ENCODE measurements at places on chromosomes 2 and 18.

- H3K27me3 ChIP-seq = no peaks in the 10 kb centered on the region
- no peaks in the 10 kb centered on the region for H3K4me1 ChIP-seq
Measured at GRCh38 chr2:237128026-237128703, 42.5 kb downstream of the COPS8 start.

DNA sequence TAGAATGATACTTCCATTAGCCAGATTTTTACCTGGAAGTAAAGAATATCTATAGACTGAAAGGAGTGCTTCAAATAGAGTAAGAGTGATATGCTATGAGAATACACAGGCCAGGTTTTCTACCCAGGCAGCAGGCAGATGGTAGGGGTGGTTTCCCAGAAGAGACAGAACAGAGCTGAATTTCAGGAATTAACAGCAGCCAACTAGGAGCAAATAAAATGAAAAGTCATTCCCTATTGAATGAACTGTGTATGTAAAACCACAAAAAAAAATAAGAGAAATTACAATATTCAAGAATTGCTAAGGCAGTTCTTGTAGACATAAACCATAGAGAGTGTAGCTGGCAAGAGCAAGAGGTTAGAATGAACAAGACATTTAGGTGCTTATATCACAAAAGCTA lies 336.8 kb downstream of the KCNJ3 start:
- no peaks in the 10 kb centered on the region for H3K36me3 ChIP-seq
- DNase-seq = no peak
- H3K4me3 ChIP-seq = no peak overlapping the region
- H3K4me1 ChIP-seq = no peaks in the 10 kb centered on the region
- H3K27me3 ChIP-seq = no peaks in the 10 kb centered on the region
- H3K27ac ChIP-seq = no peak overlapping the region

- no peak for DNase-seq
- peaks cover 92% of the 10 kb centered on the region for H3K36me3 ChIP-seq
- peak overlapping the region; percentile 14 for H3K27ac ChIP-seq
Measured at GRCh38 chr2:99420751-99421299, 69.0 kb downstream of the REV1 start.

DNA sequence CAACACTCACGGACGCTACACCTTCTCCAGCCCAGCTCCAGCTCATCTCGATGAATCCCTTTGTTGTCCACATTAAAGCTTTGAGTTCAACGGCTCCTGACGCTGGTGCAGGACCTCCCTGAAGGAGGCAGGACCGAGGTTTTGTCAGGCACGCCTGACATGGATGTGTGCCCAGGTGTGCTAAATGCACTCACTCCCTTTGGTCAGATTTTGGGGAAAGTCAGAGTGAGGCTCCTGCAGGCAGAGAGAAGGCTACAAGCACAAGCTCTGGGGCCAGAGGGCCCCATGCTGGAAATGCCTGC lies 78.6 kb downstream of the NDUFA10 start:
- H3K27ac ChIP-seq = no peak overlapping the region
- no peak overlapping the region for H3K4me3 ChIP-seq
- DNase-seq = no peak
- H3K4me1 ChIP-seq = peaks cover 6% of the 10 kb centered on the region
- peaks cover 6% of the 10 kb centered on the region for H3K36me3 ChIP-seq

- H3K27ac ChIP-seq = no peak overlapping the region
- H3K4me3 ChIP-seq = no peak overlapping the region
- no peak for DNase-seq
- no peaks in the 10 kb centered on the region for H3K27me3 ChIP-seq
Measured at GRCh38 chr18:55543130-55543704, 44.8 kb downstream of the TCF4 start.

GRCh38 chr2:449246-450067 lies 161.6 kb upstream of the ALKAL2 start:
- no peak for DNase-seq
- no peaks in the 10 kb centered on the region for H3K36me3 ChIP-seq
- no peak overlapping the region for H3K4me3 ChIP-seq
- H3K27ac ChIP-seq = no peak overlapping the region
- peaks cover 17% of the 10 kb centered on the region for H3K4me1 ChIP-seq

GRCh38 chr2:222693837-222694236 lies 22.4 kb downstream of the MOGAT1 start:
- no peaks in the 10 kb centered on the region for H3K36me3 ChIP-seq
- H3K27ac ChIP-seq = no peak overlapping the region
- DNase-seq = no peak
- peaks cover 4% of the 10 kb centered on the region for H3K4me1 ChIP-seq
- H3K4me3 ChIP-seq = no peak overlapping the region

GRCh38 chr2:23346029-23346428 lies 39.0 kb upstream of the KLHL29 start:
- H3K27me3 ChIP-seq = peaks cover 15% of the 10 kb centered on the region
- no peak overlapping the region for H3K27ac ChIP-seq
- DNase-seq = no peak
- H3K4me3 ChIP-seq = no peak overlapping the region

GRCh38 chr2:8392098-8392866 lies 289.6 kb upstream of the ID2 start:
- no peak overlapping the region for H3K27ac ChIP-seq
- H3K4me1 ChIP-seq = peaks cover 2% of the 10 kb centered on the region
- no peaks in the 10 kb centered on the region for H3K36me3 ChIP-seq
- no peak for DNase-seq
- H3K27me3 ChIP-seq = no peaks in the 10 kb centered on the region

DNA sequence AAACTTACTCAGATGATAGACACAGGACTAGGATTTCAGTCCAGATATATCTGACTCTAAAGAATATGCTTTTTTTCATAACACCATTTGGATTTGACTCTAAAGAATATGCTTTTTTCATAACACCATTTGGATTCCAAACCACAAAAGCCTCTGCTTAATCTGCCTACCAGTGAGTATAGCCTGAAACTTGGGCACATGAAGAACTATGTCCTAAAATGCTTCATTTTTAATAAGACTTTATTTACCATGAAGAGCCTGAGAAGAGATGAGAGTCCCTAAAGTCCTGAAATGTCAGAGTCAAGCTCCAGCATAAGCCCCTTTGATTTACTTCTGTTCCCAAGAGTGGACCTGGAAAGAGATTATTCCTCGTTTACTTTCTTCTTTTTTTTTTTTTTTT lies 54.5 kb upstream of the STPG4 start:
- H3K4me3 ChIP-seq = no peak overlapping the region
- no peak for DNase-seq
- H3K36me3 ChIP-seq = no peaks in the 10 kb centered on the region
- H3K27me3 ChIP-seq = peaks cover 4% of the 10 kb centered on the region

- H3K4me1 ChIP-seq = no peaks in the 10 kb centered on the region
- DNase-seq = no peak
- H3K27ac ChIP-seq = no peak overlapping the region
- H3K36me3 ChIP-seq = no peaks in the 10 kb centered on the region
Measured at GRCh38 chr18:43671431-43671830, 394.1 kb upstream of the SYT4 start.

DNA sequence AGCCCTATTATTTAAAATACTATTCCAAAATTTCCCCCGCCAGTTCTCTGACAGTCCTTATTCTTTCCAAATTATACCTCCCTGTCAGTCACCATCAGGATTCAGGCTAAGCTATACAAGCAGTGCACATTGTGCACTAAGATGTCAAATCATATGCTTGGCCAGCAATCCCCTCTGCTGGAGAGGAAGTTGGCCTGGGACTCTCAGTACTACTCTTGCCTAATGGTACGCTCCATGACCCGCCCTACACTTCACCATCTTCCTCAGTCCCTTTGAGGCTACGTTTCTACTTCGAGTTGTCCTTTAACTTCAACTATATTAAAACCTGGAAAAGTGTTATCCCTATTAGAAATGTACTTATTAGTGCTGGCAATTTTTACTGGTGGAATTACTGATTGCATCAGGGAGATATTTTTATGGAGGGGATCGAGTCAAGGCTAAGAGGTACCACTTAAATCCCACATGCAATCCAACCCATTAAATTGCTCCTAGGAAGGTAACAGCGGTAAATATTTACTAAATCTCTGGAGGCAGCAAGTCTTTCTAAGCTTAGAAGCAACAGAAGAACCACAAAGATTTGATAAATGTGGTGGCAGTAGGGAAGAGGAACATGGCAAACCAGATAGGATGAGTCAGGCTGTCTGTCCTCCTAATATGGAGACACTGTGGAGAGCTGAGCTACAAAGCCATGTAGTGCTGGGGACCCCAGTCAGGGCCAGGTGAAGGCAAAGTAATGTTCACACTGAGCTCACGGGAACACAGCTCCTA lies 2.7 kb downstream of the USP40 start:
- H3K4me1 ChIP-seq = peaks cover 13% of the 10 kb centered on the region
- H3K27ac ChIP-seq = no peak overlapping the region
- H3K36me3 ChIP-seq = peaks cover 13% of the 10 kb centered on the region
- no peaks in the 10 kb centered on the region for H3K27me3 ChIP-seq

GRCh38 chr18:56490942-56491341 lies 147.4 kb downstream of the TXNL1 start:
- H3K4me1 ChIP-seq = no peaks in the 10 kb centered on the region
- H3K36me3 ChIP-seq = no peaks in the 10 kb centered on the region
- no peak overlapping the region for H3K4me3 ChIP-seq
- DNase-seq = no peak

DNA sequence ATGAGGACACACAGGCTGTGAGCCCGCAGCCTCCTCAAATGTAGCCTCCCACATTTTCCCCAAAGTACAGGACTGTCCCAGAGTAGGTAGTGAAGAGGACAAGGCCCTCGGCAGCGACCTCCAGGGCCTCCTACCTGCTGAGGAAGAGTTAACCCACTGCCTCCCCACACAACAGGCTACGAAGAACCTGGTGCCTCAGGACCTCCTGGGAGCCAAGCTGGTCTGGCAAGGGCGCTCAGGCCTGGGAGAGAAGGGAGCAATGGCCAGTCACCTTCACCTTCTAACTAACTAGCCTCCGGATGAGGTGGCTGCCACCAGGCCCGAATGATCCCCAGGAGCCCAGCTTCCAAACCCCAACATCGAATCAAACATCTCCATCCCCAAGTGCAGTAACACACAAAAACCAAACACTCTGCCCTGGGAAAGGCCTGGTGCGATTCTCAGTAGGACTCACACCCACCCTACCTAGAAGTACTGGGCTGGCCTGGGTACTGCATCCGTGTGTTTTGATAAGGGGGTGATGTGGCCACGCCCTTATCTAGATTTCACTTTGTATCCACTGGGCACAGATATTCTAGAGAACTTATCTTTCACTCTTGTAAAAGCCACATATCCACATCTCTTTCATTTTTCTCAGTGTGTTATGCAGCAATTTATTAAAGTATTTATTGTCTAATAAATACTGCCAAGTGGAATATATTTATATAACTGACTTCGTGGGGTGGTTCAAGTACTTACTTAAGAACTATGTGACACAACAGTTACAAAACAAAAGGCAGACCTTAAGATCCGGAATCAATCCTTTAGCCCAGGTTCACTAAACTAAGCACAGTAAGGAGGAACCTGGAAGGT lies 9.7 kb downstream of the ERFE start:
- H3K4me3 ChIP-seq = no peak overlapping the region
- no peak for DNase-seq
- peaks cover 53% of the 10 kb centered on the region for H3K36me3 ChIP-seq
- H3K27me3 ChIP-seq = peaks cover 7% of the 10 kb centered on the region

GRCh38 chr2:81835321-81836000 lies 1530.9 kb upstream of the LRRTM1 start:
- no peaks in the 10 kb centered on the region for H3K27me3 ChIP-seq
- H3K36me3 ChIP-seq = no peaks in the 10 kb centered on the region
- no peak for DNase-seq
- no peak overlapping the region for H3K27ac ChIP-seq
- H3K4me1 ChIP-seq = no peaks in the 10 kb centered on the region

DNA sequence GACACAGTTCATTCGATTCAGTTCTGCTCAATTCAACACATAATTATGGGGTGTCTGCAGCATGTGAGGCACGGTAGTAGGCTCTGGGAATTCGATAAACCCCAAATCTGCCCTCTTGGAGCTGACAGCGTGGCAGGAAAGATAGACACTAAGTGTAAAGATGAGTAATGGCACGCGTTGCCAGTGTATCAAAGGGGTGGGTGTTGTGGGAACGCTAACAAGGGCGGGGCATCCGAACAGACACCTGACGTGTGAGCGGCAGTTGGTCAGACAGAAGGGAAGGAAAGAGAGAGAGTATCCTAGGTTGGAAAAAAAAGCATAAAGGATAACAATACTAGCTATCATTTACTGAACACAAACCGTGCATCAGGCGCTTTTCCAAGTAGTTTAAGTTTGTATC lies 125.7 kb upstream of the HAAO start:
- H3K4me1 ChIP-seq = peaks cover 4% of the 10 kb centered on the region
- H3K4me3 ChIP-seq = no peak overlapping the region
- H3K27me3 ChIP-seq = no peaks in the 10 kb centered on the region
- DNase-seq = no peak
- no peak overlapping the region for H3K27ac ChIP-seq

GRCh38 chr2:30282721-30283120 lies 51.4 kb downstream of the LBH start:
- H3K27me3 ChIP-seq = no peaks in the 10 kb centered on the region
- peaks cover 83% of the 10 kb centered on the region for H3K4me1 ChIP-seq
- no peak for DNase-seq

DNA sequence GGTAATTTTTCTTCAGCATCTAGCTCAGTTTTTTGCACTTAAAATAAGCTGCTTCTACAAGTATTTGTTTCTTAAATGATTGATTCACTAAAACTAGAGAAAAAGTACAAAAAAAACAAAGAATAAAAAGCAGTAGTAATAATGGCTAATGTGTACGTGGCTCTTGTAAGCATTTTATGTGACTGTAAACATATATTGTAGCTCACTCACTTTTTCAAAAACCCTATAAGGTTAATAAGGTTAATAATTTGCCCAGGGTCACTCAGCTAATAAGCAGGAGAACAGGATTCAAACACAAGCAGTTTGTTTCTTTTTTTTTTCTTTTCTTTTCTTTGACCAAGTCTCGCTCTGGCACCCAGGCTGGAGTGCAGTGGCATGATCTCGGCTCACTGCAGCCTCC lies 67.5 kb downstream of the RMDN2 start:
- H3K27ac ChIP-seq = no peak overlapping the region
- no peak for DNase-seq
- H3K27me3 ChIP-seq = no peaks in the 10 kb centered on the region
- no peaks in the 10 kb centered on the region for H3K36me3 ChIP-seq

GRCh38 chr2:67135208-67135607 lies 261.9 kb upstream of the ETAA1 start:
- no peaks in the 10 kb centered on the region for H3K27me3 ChIP-seq
- H3K27ac ChIP-seq = no peak overlapping the region
- H3K4me1 ChIP-seq = no peaks in the 10 kb centered on the region
- no peak for DNase-seq
- no peak overlapping the region for H3K4me3 ChIP-seq
